ENCODE measurements at places on chromosomes 11 and 22. TPM values are rescaled to one million over a fixed set of nuclear protein-coding genes. Genes with fewer than 3 reads are reported as not detected.

DNA sequence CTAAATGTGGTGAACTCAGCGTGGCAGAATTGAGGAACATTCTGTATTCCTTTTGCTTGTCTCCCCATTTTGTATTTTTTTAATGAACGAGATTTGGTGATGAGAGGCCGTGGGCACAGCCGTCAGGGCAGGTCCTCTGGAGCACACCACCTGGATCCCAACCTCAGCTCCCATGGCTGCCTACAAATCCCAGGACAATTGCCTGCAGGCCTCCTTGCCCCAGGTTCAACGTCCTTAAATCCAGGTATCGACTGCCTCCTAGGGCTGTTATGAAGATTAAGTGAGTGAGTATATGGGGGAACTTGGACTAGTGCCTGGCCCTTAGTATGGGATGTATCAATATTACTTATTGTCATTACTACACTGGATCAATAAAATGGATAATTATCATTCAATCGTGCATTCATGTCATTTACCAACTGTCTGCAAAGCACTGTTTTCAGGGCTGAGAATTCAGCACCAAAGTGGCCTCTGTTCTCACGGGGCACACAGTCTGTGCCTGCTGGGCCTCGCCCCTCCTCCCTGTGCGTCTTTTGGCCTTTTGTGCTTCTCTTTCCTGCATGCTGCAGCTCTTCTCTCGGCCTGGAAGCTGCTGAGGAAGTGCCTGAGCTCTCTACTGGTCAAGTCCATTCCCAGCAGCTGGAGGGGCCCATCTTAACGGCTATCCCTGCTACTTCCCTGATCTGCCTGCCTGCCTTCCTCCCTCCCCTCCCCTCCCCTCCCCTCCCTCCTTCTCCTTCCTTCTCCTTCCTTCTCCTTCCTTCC, 1343.7 kb downstream of the BRD1 start:
- no peak for DNase-seq

DNA sequence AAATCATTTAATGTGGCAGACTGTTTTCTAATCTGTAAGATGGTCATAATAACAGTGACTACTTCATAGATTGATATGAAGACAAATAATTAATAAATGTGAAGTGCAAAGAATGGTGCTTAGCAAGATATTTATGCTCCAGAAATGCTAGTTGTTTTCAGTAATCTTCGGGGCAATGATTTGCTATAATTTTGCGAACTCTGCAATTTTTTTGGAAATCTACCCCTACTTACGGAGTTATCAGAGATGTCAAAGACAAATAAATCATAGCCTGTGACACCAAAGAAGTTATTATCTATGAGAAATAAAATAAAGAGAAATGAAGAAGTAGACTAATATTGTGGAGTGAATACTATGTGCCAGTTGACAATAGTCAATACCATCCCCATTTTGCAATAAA, 634.1 kb upstream of the LRRC4C start:
- DNase-seq: no peak

GRCh38 chr11:65382804-65383368, 440 bp upstream of the SLC25A45 start:
- no peak for DNase-seq

GRCh38 chr11:58498464-58498863, 9.4 kb downstream of the OR5B21 start:
- DNase-seq: peak; percentile 35

Gene PNPLA5
- not detected for total RNA-seq

DNA sequence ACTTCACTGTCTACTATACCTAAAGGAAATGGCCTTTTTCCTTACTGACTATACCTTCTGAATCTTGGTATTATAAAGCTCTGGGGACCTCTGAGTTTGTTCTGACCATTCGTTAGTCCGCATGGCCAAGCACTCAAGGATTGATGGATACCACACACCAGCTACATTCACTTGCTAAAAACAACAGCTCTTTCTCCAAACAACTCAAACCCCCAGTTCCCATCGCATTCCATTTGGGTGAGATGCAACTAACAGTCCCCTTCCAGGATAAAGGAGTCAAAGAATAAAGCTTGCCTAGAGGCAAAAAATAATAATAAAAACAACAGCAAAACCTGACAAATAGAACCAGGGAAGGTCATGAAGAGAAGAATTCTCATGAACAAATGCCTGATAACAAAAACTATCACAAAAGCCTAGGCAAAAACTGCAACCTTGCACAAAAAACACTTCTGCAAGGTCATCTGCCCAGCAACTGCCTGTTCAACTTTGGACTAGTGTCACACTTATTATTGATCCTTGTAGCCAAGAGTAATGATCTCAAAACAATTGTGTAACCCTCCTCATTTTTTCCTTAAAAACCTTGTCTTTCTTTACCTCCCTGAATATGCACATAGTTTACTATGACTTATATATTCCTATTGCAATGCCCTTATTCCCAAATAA, 139.0 kb upstream of the GUCY1A2 start:
- DNase-seq: no peak

DNA sequence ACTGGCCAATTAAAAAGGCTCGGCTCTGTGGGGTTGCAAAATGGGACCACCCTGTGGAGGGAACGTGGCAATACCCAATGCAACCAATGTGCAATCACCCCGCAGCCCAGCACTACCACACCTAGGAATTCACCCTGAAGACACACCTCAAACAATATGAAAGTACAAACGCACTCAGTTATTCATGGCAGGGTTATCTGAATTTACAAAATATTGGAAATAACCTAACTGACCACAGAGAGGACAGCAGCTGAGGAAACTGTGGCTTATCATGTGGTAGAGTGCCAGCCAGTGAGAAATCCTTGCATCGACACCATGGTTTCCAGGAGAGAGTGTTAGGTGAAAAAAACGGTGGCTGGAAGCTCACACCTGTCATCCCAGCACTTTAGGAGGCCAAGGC, 18.7 kb downstream of the ALG12 start:
- no peak for DNase-seq

DNA sequence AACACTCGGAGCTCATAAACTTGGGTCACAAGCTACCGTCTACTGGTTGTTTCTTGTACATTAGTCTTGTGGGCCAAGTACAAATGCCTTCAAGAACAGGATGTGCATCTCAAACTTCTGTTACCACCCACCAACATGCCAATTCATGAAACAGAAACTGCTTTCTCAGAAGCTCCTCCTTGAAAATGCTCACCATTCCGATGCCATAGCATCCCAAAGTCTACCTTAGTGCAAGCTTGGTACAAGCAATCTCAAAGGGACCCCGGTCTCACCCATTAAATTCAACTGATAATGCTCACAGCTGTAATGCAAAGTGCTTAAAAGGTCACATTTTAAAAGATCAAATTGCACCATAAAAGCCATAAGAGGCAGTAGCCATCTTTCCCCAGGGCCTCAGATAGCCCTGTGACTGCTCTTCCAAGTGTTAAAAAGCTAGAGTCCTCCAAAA, 31.8 kb upstream of the CCDC34 start:
- DNase-seq: no peak

Gene PLCB3
- total RNA-seq: 8.1 TPM

Gene LRRC74B
- total RNA-seq: not detected

Gene FAM118B
- 12.4 TPM for total RNA-seq

DNA sequence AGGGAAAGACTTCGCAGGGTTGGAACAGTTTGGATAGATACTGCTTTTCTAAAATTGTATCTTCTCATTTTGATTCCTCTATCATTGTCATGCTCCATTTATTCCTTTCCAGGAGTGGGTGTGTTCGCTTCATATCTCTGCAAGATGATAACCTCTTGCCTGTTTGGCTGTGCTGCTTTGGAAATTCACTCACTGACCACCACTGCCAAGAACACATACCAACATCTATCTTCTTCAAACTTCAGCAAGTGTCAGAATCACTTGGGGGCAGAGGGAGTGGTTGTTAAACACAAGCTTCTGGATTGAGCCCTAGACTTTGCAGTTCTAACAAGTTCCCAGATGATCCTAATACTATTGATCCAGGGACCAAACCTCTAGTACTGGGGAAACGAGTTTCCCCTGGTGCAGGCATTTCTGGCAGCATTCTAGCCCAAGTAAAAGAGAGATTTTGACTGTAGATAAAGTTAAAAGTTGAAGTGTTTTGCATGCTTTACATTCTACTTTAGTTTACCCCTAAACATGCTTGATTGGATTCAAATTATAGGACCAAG, 11.5 kb upstream of the DKK3 start:
- DNase-seq: no peak

Data from naive thymus-derived CD8-positive, alpha-beta T cell (primary cell).